ENCODE measurements at places on chromosomes 2 and 18.

- no peak for DNase-seq
Observed at GRCh38 chr2:185014076-185014475, 415.7 kb downstream of the ZNF804A start.

GRCh38 chr2:117785740-117786139 lies 28.8 kb upstream of the DDX18 start:
- peak; percentile 64 for DNase-seq

- DNase-seq = no peak
Observed at GRCh38 chr2:207390302-207391095, 139.3 kb upstream of the CREB1 start.

DNA sequence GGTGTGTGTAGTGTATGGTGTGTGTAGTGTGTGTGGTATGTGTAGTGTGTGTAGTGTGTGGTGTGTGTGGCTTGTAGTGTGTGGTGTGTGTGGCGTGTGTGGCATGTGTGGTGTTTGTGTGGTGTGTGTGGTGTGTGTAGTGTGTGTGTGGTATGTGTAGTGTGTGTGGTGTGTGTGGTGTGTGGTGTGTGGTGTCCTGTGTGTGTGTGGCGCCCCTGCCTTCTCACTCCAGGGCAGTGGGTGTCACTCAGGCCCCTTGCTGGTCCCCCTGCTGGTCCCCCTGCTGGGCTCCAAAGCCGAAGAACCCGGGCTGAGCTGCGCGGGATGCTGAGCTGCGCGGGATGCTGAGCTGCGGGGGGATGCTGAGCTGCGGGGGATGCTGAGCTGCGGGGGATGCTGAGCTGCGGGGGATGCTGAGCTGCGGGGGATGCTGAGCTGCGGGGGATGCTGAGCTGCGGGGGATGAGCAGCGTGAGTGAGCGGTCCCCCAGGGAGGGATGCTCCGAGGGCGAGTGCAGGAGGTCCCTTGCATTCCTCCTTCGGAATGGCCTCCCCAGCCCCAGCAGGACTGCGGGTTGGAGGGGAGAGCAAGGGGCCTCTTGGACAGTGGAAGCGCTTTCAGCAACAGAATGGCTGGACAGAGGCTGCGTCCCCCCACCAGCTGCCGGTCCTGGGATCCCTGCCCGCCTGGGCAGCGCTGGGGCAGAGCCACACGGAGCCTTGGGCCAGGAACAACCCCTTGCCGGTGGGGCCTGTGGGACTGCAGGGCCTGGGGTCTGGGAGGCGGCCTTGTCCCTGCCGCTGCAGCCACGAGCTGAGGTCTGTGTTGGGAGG lies 3.4 kb upstream of the RTP5 start:
- DNase-seq = peak; percentile 66

- DNase-seq = no peak
Observed at GRCh38 chr18:12540751-12541150, 117.2 kb downstream of the SPIRE1 start.

DNA sequence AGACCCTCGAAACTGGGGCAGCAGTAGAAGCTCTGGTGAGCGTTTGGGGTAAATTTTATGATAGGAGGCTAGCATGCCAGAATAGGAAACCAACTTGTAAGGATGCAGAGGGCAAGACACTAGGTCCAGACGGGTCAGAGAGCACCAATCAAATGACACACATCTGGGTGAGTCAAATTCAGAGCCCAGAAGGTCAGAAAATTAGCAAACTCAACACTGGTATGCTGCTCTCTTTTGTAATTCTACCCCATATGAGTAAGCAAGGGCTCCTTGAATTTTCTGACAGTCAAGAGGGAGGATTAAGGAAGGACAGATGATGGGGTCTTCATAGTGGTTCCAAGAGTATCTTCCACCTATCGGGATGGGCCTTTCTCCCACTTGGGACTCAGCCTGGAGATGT lies 209.8 kb downstream of the BCL2 start:
- DNase-seq = no peak

- DNase-seq = no peak
Observed at GRCh38 chr2:47205576-47206141, 50.6 kb upstream of the STPG4 start.

Measured in astrocyte of the hippocampus (primary cell).